Glomerular endothelial cell (primary cell): ENCODE measurements at places on chromosomes 12 and 14. TPM values are rescaled to one million over a fixed set of nuclear protein-coding genes. Genes with fewer than 3 reads are reported as not detected.

Gene TDRD9
- 0.10 and 5.0 TPM in 2 replicates for total RNA-seq

GRCh38 chr12:108468196-108468968, 46.7 kb upstream of the FICD start:
- no peak for DNase-seq

DNA sequence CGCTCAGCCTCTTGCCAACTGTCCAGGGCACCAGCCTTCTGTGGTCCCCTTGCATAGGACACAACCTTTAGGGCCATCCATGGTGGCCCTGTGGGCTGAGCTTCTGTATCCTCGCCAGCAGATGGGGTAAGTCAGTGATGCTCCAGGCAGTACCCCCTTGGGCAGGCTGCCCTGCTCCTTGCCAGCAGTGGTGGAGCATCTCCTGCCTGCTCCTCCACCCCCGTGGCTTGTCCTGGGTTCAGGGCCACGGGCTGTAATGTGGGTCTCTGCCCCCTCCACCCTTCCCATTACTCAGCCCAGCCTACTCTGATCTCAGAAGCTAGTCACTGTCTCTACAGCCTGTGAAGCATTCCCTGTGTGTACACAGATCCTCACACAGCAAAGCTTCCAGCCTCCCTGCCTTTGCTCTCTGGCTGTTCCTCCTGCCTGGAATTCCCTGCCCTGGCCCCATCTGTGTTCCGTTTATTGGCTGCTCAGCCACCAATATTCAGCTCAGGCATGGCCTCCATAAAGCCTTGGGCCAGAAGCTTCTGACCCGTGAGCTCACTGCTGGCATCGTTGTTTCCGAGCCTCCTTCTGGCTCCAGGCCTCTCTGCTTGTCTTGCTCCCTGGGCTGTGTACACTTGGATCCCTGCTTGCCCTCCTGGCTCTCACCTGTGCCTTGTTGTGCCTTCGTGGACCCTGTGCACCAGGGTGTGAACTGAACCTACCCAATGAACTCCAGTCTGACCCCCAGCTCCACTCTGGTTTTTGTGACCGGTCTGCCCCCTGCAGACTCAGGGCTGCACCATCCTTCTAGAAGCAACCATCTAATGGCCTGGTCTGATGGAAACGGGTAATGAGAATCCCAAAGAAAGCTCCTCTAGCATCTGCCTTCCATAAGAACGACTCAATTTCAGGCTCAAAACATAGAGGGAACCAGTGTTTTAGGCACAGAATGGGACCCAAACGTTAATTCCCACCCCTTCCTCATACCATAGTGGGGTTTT, 177.0 kb upstream of the PRMT8 start:
- DNase-seq = no peak

DNA sequence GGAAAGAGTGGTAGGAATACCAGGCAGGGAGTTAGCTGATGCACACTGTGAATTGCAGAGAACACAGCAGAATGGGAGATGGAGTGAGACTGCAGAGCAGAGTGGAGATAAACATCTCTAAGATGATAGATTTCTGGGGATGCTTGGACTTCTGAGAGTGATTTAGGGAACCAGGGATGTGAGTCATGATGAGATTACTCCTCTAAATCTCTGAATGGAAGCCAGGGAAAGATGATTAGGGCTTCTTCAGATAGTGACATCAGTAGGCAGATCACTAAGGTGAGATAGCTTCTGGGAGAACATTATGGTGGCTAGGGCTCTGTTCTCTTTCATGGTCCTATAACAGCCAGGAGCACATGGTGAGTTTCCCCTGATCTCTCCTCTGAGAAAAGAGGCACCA, 501.5 kb upstream of the USP15 start:
- no peak for DNase-seq

- DNase-seq = no peak
Observed at GRCh38 chr14:92459950-92460421, 53.6 kb upstream of the RIN3 start.

GRCh38 chr12:49413010-49413409, 45.7 kb downstream of the SPATS2 start:
- no peak for DNase-seq

DNA sequence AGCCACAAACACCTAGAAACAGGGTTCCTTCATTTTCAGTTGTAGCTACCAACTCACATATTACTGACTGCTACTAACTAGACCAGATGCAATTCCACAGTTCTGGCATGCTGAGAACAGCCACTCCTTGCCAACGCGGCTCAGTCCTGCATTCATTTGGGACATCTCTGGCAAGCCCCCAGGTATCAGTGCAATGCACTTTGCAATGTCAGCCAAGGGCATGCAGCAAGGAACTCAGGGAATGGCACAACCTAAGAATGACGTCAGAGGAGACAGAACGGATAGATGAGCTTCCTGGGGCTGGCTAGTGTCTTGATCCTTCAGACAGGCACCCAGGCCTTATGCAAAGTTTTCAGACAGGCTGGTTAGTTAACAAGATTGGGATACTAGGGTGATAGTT, 29.6 kb downstream of the MAP3K9 start:
- DNase-seq = no peak

DNA sequence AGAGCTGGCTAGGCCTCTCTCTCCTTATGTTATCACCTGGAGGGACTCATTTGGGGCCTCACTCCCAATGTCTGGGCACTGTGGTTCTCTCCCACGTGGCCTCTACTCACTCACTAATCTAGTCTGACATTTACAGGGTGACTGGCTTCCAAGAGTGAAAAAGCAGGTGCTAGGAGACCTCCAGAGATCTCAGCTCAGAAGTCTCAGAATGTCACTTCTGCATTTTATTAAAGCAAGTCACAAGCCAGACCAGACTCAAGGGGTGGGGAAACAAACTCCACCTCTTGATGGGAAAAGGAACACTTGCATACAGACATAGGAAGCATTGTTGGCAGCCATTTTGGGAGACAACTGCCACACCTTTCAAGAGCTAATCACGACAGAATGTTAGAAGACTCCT, 175.9 kb downstream of the MON2 start:
- DNase-seq = no peak

DNA sequence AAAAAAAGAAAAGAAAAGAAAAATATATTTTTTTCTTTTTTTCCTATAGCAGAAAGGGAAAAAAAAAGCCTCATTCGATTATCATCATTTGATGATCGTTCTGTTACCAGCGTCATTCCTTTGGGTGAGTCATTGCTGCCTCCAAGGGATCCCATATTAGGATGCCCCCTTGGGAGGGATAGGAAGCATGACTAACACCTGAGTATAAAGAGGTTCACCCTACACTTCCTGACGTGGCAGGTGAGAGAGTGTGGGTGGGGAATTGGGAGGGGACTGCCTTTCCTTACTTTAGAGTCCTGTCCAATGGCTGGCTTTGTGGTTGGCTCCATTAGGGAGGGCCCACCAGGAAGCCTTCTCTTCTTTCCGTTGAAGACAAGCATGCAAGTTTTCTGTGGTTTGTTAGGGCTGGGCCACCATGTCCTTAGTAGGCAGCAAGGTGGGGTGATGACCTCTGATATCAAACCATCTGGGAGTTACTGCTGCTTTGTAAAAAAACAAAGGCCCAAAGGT, 56.1 kb upstream of the FUT8 start:
- DNase-seq = no peak

DNA sequence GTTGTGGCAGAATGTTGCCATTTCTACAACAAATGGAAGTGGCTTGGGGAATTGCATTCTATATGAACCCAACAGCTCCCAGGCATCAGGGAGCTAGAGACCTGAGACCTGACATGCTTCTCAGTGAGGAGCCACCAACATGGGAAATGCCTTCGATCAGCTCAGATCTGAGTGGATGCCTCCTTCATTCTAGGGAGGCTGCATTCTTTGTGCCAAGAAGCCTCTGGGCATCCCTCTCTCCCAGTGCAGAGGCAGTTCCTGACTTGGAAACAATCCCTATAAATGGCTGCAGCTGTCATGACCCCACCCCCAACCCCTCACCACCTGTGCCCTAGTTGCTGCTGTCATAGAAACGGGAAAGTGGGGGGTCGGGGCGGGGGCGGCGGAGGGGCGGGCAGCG, 196.3 kb downstream of the PPM1H start:
- DNase-seq = no peak

DNA sequence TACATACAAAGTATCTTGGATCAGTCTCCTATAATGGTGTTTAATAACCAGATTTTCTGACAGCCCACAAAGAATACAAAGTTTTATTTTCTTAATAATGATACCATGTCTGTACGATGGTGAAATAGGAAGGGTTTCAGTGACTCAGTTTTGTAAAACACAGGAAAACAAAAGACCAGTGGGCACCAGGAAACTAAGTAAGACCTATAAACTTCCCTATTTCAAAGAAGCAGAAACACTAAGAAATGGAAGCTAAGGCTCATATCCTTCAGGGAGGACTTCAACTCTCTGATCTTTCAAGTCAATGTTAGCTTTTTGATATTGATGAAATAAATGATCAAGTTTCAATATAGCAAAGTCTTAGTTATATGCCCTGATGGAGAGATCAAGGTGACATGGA, 196.0 kb downstream of the DUSP6 start:
- no peak for DNase-seq
